ENCODE measurements at places on chromosomes 2 and 18. TPM values are rescaled to one million over a fixed set of nuclear protein-coding genes. Genes with fewer than 3 reads are reported as not detected.

DNA sequence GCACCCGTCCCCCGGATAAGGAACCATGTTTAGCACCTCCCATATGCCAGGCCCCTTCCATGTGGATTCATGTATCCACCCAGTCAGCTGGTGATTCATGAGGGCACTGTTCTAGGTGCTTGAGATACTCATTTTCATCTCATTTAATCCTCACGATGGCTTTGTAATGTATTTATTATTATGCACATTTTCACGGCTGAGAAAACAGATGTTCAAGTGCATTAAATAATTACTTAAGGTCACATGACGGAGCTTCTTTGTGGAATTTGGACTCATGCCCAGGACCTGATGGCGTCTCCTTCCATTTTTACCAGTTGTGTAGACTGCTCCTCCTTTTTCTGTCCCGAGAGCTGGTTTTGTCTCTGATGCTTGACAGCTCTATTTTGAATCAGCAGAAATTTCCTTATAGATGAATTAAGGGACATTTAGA is 72.2 kb upstream of the RBM44 start:
- DNase-seq: no peak

Gene HOXD4
- 14.2 TPM for total RNA-seq

- DNase-seq: no peak
Observed at GRCh38 chr2:202171241-202171825, 67.1 kb downstream of the SUMO1 start.

DNA sequence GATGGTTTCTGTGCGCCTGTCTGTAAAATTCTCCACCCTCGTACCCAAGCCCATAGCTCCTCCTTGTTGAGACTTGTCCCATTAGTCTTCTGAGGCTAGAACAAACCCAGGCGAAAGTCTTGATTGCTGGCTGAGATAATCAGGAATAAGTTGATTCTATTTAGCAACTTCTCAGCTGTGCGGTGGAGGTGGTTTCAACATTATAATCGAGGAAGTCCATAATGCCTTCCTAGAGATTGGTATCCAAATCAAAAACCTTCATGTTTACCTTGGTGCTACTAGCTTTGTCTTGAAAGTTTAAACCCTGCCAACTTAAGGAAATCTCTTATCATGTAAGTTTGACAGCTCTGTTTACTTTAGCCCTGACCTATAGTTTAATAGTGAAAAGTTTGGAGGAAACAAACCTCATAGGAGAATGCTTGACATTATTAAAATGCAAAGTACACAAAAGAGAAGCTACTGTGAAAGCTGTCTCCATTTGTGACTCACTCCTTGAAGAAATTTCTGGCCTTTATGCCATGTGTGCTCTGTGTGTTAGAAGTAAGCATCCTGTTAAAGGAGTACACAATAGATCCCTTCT is 36.6 kb upstream of the DSC1 start:
- DNase-seq: no peak

Gene OR6B2
- not detected for total RNA-seq

Gene CDK15
- 0.75 TPM for total RNA-seq

GRCh38 chr2:236904389-236905263 is 181.1 kb upstream of the COPS8 start:
- no peak for DNase-seq

GRCh38 chr2:111120253-111121027 is at the start of gene BCL2L11:
Gene BCL2L11, plus strand, starts transcription at chr2:111120914. Its CDS starts 2,832 bp downstream, at chr2:111123746.
- peak; percentile 66 for DNase-seq

DNA sequence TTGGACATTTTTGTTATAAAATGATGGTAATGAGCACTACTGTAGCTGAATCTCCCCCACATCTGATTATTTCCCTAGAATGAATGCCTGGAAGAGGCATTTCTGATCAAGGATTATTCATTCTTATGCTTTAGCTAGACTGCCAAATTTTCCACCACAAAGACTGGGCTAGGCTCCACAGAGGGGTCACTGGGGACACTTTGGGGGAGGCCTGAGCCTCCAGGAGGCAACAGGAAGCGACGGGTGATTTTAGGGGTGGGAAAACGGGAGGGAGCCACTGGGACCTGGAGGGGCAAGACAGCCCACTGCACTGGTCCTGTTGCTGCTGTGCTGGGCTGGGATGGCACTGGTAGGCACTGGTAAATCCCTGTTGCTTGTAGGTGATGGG is 2.4 kb upstream of the ASB1 start:
- DNase-seq: no peak

GRCh38 chr18:23539911-23540525 is 36.7 kb downstream of the RMC1 start:
- DNase-seq: no peak

- DNase-seq: no peak
Observed at GRCh38 chr2:241980193-241980592, 110.7 kb downstream of the RTP5 start.

DNA sequence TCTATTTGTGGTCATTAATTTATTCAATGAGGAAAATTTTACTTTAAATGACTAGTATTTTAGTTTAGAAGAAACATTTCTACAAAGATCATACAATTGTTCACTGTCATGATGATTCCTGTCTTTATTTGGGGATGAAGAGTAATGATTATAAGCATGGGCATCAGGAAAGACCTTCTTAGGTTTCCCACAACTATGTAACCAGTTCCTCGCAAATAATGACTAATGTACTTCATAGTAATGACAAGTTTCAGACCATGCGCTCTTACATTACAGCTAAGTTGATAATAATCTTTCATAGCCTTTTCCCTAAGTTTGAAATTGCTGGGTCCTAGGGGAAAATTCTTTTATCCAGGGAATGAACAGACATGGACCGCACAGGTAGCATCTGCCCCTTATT is 90.5 kb downstream of the MYO5B start:
- no peak for DNase-seq

Gene HOXD13
- total RNA-seq: not detected

GRCh38 chr18:801137-801536 is 10.9 kb downstream of the YES1 start:
- no peak for DNase-seq

DNA sequence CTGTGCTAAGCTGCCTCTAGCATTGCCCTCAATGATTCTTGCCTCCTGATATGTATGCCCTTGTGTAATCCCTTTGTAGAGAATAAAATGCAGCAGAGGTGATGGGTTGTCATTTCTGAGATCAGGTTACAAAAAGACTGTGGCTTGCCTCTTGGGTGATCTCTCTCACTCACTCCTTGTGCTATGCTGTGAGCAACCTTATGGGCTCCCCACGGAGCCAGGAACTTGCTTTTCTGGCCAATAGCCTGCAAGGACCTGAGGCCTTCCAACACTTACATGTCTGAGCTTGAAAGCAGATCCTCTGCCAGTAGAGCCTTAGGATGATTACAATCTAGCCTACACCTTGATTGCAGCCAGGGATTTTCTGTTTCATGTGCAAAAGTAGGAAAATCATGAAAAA is 123.1 kb upstream of the XIRP2 start:
- no peak for DNase-seq

DNA sequence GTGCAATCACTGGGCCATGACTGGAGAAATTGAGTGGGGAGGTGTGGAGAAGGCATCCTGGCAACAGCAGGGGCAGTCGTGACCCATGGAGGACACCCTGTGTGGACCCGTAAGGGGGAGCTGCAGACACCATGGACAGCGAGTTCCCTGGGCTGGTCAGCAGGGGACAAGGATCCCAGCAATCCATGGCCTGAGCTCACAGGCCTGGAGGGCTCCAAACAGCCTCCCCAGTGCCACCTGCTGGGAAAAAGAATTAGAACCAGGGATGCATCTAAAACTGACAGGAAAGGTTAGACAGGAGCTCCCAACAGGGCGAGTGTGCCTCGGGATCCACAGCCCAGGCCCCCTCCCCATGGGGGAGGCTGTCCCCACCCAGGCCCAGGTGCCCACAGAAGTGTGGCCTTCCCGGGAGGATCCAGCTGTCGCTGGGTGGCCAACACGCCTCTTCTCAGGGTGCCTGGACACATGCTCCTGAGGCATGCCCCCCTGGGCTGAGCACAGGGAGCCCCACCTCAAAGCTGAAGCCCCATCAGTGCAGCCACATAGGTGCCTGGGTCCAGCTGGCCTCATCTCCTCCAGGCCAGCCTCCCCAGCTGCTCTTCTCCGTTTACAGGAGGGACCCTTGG is 20.5 kb upstream of the KIF1A start:
- DNase-seq: no peak

DNA sequence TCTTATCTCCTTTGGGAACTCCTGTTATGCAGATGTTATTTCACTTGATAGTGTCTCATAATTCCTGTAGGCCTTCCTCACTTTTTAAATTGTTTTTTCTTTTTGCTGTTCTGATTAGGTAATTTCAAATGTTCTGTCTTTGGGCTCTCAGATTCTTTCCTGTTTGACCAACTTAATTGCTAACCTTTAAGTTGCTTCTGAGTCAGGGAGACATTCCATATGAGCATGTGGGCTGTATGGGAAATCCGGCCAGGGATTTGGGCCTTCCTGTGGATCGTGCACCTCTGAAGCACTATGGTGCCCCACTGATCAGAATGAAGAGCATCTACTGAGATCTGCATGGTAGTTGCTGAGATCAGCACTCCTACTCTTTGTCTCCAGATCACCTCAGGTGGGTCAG is 44.7 kb upstream of the REEP1 start:
- DNase-seq: no peak

Gene SEH1L
- 28.4 TPM for total RNA-seq
